NCI-H460 (cell line): ENCODE measurements at places on chromosomes 2 and 18.

DNA sequence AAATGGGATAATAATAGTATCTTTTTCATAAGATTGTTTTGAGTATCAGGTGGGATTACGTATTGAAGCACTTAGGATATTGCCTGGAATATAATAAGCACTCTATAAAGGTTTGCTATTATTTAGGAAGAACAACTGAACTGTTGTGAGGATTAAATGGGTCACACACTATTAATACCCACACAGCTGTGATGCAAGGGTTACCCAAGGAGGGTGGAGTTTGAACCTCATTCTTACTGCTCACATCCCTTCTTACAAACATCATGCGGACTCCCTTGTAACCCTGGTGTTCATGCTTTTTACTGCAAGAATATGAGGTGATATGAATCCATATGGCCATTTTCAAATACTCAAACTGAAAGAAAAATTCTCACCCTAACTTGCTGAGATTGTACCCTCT is 113.5 kb downstream of the KCTD1 start:
- DNase-seq: no peak

GRCh38 chr2:129866391-129866790 is 113.1 kb upstream of the RAB6C start:
- no peak for DNase-seq

GRCh38 chr2:226048611-226049010 is 649.1 kb downstream of the NYAP2 start:
- no peak for DNase-seq

- DNase-seq: no peak
Measured at GRCh38 chr2:189500456-189501160, 59.3 kb downstream of the WDR75 start.

DNA sequence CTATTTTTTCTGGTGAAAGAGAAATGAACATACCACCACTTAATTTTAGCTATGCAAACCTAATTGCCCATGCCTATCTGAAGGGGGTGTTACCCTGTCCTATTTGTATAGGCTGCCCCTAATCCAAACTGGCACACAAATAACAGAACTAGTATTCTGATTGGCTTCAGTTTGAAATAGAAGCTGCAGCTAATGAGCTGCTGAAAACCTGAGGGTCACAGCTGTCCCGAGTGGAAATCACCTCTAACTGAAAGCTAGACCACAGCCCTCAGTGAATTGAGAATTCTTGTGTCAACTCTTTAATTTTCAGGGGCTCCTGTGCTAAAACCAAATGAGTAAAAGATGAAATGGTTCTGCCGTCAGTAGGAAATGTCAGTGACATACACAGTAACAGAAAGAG is 28.7 kb downstream of the CCDC141 start:
- no peak for DNase-seq
